ENCODE measurements at places on chromosomes 5 and 9.
A peak's percentile ranks its signal among the peaks of the same experiment; 100 is the strongest.

GRCh38 chr5:142287096-142287972, 37.5 kb downstream of the SPRY4 start:
- no peak for DNase-seq

GRCh38 chr5:73201547-73202513, 28.8 kb downstream of the TMEM174 start:
- peak; percentile 44 for DNase-seq

DNA sequence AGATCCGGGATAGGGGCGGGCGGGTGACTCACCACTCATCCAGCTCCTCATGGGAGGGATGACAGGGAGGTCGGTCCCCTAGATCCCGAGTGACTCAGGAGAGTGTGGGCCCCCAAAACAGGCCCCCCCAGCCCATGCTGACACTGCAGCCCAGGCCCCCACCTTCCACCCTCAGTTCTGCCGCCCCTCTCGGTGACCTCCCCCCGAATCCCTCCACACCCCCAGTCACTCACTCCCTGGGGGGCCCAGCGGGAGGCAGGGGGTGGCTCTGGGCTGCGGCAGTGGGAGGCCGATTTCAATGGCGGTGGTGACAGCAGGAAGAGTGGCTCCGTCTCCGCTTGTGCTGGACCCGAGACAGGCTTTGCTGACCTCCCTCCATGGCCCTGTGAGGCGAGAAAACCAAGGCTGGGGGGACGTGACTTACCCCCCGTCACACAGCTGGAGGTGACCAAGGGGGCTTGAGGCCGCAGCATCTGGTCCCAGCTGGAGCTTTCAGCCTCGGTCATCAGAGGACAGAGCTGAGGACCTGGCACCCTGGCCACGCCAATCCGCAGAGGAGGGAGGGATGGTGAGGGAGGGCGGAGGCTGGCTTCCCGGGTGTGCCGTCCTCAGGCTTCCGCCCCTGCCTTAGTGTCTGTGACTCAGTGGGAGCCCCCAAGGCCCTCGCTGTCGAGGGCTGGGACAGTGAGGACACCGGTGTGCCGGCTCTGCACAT, 9.0 kb downstream of the GPSM1 start:
- no peak for DNase-seq

DNA sequence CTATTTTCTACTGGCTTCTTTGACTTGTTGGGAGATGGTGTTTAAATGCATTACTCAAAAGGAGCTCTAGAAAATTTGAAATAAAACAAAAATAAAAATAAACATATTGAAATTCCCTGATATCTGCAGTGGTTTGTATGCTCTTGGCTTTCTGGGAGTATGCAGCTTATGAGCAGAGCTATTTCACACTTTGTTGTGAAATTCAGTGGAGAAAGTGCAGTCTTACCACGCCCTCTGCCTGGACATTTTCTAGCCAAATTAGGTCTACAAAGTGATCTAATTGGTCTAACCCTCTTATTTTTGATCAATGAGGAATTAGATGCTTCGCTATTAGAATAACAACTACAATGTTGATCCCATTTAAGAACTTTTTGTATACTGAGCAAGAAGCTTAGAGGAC, 66.8 kb downstream of the INSYN2B start:
- no peak for DNase-seq

DNA sequence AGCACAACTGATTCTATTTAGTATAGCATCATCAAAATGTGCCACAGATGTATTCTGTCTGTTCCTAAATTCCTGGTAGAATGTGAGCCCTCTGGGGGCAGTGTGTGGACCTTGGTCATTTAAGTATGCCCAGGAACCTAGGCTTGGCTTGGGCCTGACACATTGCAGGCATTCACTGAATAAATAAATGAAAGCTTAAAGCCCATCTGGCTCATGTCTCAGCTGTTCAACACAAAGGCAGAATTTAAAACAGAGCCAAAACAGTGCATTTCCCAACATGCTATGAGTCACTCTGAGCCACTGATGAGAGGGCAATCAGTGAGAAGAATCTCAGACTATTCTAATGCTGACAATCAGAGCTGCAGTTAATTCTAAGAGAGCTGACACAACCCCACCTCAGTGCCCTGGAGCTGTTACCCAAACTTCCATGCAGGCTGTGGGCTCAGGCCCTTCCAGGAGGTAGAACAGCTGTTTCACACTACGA, 8.1 kb downstream of the FAM193B start:
- DNase-seq, result no peak

- DNase-seq, result no peak
Measured at GRCh38 chr9:70868041-70868440, 253.4 kb downstream of the TRPM3 start.

GRCh38 chr5:35671541-35672295, 54.1 kb downstream of the SPEF2 start:
- DNase-seq, result no peak

All from stimulated activated CD8-positive, alpha-beta memory T cell treated with anti-CD3 and anti-CD28 coated beads, Interleukin-7, amount 100 ng/mL, for 48 hours (primary cell).